ENCODE measurements at places on chromosomes 6 and 20.

DNA sequence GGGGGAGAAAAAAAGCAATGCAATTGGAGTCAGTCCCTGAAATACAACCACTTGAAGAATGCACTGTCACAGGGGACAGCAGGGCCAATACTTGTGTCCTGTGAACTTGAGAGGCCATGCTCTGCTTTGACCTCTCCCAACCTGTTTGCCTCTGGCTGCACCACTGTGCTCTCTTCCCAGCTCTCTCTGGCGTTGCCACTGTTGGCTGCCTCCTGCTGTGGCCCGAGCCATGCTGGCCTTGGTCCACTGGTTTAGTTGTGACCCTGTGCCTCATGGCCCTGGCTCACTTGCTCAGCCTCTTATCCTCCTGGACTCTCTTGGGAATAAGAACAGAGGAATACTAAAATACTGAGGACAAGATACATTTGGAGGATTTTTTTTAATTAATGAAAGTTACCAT lies 14.5 kb upstream of the FBXO30 start:
- DNase-seq, result no peak

DNA sequence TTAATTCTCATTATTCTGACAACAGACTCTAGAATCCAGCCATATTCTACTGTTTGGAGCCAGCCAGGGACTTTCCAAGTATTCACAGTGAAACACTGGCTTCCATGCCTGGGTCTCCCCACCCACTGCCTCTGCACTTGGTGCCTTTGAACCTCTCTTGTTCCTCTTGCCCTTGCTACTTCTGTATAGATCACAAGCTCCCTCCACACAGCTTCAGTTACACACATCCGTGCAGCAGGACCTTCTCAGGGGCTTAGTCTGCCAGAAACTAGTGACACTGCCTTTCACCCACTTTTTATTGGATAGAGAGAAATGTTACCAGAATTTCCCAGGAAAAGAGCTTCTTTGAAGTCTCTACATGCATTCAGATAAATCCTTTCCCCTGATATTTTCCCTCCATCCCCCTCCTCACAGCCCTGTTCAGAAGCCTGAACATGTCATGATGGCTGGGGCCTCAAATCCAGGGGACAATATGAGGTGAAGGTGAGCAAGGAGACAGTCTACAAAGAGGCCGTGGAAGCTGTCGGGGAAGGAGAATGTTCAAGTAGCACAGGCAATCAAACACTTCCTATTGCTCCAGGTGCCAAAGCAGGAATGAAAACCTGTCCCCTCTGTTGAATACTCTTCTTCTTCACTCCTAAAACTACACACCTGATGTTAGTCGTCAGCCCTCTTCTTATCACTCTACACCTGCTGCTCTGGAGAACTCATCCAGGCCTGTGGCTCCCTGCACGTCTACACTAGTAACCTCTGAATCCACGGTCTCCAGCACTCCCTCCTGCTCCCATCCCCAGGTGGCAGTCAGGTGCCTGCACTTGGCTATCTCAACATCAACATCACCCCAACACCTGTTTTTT lies 20.2 kb upstream of the HLA-DOA start:
- DNase-seq, result no peak

GRCh38 chr20:24045621-24046318 lies 57.2 kb upstream of the GGTLC1 start:
- no peak for DNase-seq

DNA sequence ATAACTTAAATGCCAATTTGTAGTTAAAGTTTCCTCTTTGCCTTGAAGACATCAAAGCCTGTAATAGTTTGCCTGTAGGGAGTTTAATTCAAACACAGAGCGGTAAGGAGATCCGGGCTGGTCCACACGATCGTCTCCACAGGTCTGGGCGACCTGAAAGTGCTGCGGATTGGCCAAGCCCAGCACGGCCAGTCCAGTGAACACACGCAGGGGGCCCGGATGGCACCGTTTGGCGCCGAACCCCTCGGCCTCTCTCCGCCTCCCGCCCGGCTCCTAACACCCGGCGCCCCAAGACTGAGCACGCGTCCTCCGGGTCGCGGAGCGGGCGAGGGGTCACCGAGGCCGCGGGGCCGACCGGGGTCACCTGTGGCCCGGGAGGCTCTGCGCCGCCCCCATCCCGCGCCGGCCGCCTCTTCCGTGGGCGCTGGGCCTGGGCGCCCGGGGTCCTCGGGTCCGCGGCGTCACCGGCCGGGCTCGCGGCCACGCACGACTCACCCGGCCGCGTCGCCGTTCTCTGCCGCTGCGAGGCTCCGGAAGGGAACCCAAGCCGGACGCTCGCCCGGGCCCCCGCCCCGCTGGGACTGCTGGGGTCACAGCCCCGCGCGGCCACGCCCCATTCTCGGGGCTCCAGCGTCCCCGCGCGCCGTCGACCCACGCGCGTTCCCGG lies 481 bp downstream of the SERPINB6 start:
- DNase-seq, result peak; percentile 56

DNA sequence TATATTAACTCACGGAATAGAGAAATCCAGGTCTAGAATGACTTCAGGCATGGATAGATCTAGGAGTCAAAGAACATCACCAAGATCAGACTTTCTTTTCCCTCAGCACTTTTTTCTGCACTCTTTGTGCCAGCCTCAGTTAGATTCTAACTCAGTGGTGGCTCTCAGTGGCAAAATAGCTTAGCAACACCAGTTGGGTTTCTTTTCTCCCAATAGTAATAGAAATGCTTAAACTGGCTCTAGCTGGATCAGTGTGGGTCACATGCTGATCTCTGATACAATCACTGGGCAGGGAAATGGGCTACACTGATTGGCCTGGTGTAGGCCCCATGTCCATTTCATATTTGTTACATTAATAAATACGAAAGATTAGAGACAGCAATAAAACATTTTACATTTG lies 44.2 kb upstream of the ARFGEF2 start:
- no peak for DNase-seq

Measured in endothelial cell of umbilical vein (primary cell).